HCT116 (cell line): ENCODE measurements at places on chromosomes 1 and 21.

DNA sequence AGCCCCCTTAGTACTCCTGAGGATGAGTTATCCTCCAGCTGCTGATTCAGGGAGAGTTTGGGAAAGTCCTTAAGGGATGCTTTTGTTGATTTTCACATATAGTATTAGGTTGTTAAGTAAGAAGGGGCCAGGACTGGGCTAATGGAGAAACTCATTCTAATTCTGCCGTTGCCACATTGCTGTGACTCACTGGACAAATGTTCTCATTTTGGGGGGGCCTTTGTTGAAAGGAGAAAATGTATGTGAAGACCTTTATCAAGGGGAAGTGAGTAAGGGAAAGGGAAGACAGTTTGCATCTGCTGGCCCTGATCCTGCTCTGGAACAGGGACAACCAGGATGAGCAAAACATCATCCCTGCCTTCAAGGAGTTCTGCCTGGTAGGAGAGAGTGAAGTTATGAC lies 123.2 kb upstream of the FGGY start:
- H3K27ac ChIP-seq = no peak overlapping the region
- H3K27me3 ChIP-seq = no peaks in the 10 kb centered on the region
- no peak overlapping the region for H3K4me3 ChIP-seq
- H3K36me3 ChIP-seq = no peaks in the 10 kb centered on the region
- H3K4me1 ChIP-seq = no peaks in the 10 kb centered on the region

GRCh38 chr1:76939050-76939816 lies 72.0 kb downstream of the ST6GALNAC5 start:
- H3K27me3 ChIP-seq = no peaks in the 10 kb centered on the region
- no peak overlapping the region for H3K4me3 ChIP-seq
- H3K36me3 ChIP-seq = no peaks in the 10 kb centered on the region
- H3K27ac ChIP-seq = no peak overlapping the region
- no peak for DNase-seq

DNA sequence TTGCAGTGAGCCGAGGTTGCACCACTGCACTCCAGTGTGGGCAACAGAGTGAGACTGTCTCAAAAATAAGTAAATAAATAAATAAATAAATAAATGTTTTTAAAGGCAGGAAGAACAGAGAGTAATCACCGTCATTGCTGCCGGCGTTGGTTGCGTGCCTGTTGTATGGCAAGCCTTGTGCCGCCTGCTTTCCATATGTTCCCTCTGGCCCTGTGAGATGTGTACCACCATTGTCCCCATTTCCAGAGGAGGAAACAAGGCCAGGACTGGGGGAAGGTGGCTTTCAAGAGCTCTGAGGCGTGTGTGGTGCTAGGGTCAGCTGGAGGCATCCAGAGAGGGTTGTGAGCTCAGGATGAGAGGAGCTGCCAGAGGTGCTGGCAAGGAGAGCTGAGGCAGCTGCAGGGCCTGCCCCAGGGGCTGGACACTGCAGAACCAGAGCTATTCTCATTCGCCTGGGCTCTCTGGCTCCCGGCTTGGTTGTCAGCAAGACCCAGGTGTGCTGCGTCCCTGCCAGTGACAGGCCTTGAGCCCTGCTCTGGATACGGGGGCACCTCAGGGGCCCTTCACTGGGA lies 5.2 kb upstream of the MARCKSL1 start:
- DNase-seq = no peak
- H3K36me3 ChIP-seq = no peaks in the 10 kb centered on the region
- no peaks in the 10 kb centered on the region for H3K27me3 ChIP-seq
- peaks cover 3% of the 10 kb centered on the region; the same call in 1 of the 2 replicates for H3K4me1 ChIP-seq

GRCh38 chr1:156412653-156413321 lies 43.8 kb downstream of the RHBG start:
- no peak overlapping the region for H3K27ac ChIP-seq
- no peaks in the 10 kb centered on the region for H3K27me3 ChIP-seq

DNA sequence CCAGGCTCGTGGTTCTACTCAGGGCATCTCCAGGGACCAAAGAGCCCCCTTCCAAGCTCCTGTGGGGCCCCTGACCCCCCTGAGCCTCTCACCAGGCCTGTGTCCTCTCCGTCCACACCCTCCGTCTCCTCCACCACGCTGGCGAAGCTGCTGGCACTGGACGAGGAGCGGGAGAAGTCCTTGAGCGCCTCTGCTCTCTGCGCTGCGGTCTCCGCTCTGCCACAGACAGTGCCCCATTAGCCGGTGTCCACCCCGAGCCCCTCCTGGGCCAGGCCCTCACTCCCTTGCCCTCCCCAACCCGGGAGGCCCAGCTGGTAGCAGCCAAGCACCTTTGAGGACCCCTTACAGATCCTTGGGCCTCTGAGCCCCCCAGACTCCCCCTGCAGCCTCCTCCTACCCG lies 69.8 kb downstream of the RAP1GAP start:
- no peaks in the 10 kb centered on the region for H3K27me3 ChIP-seq
- peaks cover 4% of the 10 kb centered on the region; the same call in 1 of the 2 replicates for H3K4me1 ChIP-seq
- H3K36me3 ChIP-seq = no peaks in the 10 kb centered on the region

- peaks cover 14% of the 10 kb centered on the region; the same call in 1 of the 2 replicates for H3K27me3 ChIP-seq
- no peaks in the 10 kb centered on the region for H3K36me3 ChIP-seq
- H3K27ac ChIP-seq = no peak overlapping the region
- no peak overlapping the region for H3K4me3 ChIP-seq
- no peaks in the 10 kb centered on the region for H3K4me1 ChIP-seq
- no peak for DNase-seq
These were observed 157.2 kb downstream of the PTGER3 start for GRCh38 chr1:70890408-70890807.

GRCh38 chr1:113615425-113615824 lies 143.9 kb downstream of the PHTF1 start:
- H3K27ac ChIP-seq = no peak overlapping the region
- H3K4me1 ChIP-seq = no peaks in the 10 kb centered on the region
- no peak overlapping the region for H3K4me3 ChIP-seq
- H3K27me3 ChIP-seq = no peaks in the 10 kb centered on the region
- DNase-seq = no peak

DNA sequence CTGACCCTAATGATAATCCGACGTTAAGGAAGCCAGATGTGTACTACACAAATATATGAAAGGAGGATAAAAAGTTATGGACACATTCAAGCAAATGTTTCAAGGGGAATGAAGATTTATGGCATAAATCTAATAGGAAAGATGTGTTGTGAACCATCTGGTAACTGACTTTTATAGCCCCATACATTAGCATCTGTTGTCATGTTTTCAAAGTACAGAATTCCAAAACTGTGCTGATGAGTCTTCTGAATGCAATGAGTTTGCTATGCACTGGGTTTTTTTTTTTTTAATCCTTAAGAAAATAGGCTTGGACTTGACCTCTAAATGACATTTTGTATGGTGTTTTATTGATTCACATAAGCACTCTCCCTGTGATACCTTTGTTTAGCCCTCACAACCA lies 158.5 kb upstream of the ESRRG start:
- H3K27ac ChIP-seq = no peak overlapping the region
- H3K4me3 ChIP-seq = no peak overlapping the region
- no peak for DNase-seq

DNA sequence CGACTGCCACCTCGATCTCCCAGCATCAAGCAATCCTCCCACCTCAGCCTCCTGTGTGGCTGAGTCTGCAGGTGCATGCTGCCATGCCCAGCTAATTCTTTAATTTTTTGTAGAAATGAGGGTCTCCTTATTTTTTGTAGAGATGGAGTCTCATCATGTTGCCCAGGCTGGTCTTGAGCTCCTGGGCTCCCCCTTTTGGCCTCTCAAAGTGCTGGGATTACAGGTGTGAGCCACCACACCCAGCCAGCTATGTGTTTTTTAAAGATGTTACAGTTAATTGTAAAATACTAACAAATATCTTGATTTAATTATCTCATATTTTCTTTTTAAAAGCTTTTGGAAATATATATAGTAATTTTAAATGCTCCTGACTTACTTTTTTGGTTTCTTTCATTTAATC lies 181.3 kb upstream of the DMRTA2 start:
- H3K4me3 ChIP-seq = no peak overlapping the region
- no peak for DNase-seq
- H3K36me3 ChIP-seq = no peaks in the 10 kb centered on the region
- no peaks in the 10 kb centered on the region for H3K27me3 ChIP-seq

- H3K27me3 ChIP-seq = peaks cover 14% of the 10 kb centered on the region; the same call in 1 of the 2 replicates
- H3K27ac ChIP-seq = no peak overlapping the region
- no peak for DNase-seq
These were observed 667.3 kb downstream of the PTPRU start for GRCh38 chr1:29903548-29904166.
